ENCODE measurements at places on chromosomes 12 and 14.

DNA sequence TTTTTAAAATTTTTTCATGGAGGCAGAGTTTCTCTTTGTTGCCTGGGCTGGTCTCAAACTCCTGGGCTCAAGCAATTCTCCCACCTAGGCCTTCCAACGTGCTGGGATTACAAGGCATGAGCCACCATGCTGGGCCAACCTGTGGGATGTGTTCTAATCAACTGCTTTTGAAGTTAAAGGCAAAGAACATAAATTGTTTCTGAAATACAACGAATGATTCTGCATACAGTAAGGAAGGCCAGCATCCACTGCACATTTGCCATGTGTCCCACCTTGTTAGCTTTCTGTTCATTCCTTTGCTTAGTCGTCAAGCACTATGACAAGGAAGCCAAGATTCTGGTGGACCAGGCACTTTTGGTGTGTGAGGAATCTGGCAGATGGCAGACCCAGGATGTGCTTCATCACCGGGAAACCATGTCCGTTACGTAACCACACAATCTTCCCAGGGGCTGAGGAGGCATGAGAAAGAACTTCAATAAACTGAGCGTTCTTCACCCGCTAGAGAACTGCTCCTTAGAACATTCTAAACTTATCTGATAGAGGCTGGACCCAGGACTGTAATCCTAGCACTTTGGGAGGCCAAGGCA lies 24.5 kb downstream of the MOK start:
- no peak for DNase-seq

DNA sequence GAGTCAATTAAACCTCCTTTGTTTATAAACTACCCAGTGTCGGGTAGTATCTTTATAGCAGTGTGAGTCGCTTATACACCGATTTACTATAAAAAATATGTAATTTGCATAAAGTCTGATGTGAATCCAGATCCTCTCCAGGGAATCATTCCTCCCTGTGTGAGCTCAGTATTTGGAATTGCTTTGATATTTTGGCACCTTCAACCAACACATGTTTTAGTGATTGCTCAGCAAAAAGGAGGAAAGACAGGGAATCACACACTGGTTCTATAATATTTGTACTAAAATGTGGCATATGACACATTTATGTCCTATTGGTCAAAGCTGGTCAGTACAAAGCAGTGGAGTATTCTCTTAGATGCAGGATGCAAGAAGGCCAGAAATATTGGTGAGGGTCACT lies 703.9 kb upstream of the ATXN7L3B start:
- no peak for DNase-seq

GRCh38 chr12:44227616-44228015 lies 391.7 kb downstream of the TMEM117 start:
- no peak for DNase-seq

GRCh38 chr14:96578619-96579018 lies 76.4 kb downstream of the PAPOLA start:
- no peak for DNase-seq

- no peak for DNase-seq
Measured at GRCh38 chr12:20364501-20364900, 3.8 kb upstream of the PDE3A start.

DNA sequence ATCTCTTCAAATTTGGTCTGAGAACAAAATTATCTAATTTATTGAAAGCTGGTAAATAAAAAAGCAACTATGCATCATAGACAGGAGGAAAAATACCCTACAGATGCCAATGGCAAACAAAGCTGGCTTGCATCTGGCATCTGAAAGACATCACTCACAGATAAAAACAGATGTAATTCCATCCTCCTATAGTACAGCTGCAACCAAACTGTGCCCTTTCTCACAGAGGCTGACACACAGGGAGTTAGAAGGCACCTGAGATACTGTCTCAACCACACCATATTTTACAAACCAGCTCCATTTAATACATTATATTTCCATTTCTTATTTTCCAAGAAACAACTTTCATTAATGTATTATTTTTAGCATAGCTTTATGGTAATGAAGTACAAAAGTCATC lies 39.4 kb downstream of the DUSP16 start:
- DNase-seq = no peak

- no peak for DNase-seq
Measured at GRCh38 chr12:132321321-132322118, 7.9 kb downstream of the GALNT9 start.

- DNase-seq = no peak
Measured at GRCh38 chr12:1820191-1820895, at the start of gene LRTM2. Gene LRTM2 (plus strand): TSS chr12:1820565. CDS start chr12:1828149, 7,584 bp downstream.

- no peak for DNase-seq
Measured at GRCh38 chr14:97120611-97121031, 323.4 kb downstream of the VRK1 start.

- no peak for DNase-seq
Measured at GRCh38 chr14:68399971-68400370, 392.9 kb downstream of the ZFP36L1 start.

DNA sequence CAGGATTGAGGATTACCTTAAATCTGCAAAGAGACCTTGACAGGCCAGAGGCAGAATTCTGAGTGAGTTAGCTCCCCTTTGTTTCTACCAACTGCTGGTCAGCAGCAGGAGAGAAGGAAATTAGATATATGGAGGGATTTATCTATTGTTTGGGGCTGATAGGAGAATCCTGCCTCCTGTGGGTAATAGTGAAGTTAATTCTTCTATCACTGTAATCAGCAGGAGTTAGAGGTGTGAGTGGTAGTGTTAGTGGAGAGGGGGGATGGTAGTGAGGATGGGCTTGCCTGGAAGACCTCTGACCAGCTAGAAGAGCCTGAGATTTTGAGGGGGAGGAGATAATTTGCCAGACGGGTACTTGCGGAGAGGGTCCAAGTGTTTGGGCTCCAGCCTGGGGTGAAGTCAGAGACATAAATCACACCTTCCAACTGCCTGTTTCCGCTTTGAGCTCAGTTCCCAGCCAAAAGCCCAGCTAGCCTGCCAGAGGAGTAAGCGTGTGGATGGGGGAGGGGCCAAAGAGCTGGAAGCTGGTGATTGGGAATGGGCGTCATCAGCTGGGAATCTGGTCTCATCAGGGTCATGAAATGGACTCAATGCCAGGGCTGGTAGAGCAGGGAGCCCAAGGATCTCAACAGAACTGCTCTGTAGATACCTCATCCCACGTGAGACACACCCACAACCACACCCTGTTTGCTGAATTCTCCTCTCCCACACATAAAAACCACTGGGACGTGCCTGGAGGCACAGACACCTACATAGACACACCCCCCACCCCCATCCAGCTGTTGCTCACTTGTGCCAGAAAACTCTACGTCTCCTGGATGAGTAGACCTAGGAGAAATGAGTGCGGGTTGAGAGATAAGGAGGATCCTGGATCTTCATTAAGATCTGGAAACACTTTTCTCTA lies 13.1 kb upstream of the ITGA5 start:
- DNase-seq = no peak

GRCh38 chr12:77047341-77048109 lies 17.8 kb downstream of the E2F7 start:
- no peak for DNase-seq

DNA sequence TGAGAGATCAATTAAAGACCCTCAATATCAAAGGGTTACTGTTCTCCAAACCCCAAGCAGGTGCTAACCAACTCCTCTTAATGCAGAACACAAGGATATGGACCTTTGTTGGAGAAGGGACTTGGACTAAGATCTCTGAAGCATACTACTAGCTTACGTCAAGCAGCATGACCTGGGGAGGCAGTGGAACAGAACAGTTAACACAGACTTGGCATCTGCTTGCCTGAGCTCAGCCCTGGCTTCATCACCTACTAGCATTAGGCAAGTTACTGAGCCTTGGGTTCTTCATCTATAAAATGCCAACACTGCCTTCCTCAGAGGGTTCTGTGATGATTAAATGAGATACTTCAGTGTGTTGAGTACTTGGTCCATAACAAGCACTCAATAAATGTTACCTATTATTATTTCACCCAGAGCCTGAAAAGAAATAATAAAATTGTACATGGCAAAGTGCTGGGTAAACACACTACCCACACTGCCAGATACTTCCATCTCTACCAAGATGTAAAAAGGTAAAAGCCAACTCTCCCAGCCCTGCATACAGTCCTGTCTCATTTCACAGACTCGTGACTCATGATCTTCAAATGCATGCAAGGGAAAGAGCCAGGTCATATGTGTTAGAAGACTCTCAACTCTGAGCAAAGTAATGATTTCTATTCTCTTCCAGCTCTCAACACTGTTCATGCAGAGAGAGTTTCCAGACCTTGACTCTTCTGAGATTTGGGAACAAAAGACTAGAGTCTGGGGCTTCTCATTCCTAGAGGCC lies 39.7 kb downstream of the FMNL3 start:
- no peak for DNase-seq

- no peak for DNase-seq
Measured at GRCh38 chr14:49014476-49014875, 571.7 kb downstream of the RPS29 start.

GRCh38 chr14:55349565-55349964 lies 62.1 kb downstream of the ATG14 start:
- no peak for DNase-seq

- no peak for DNase-seq
Measured at GRCh38 chr14:90661866-90662265, 154.4 kb downstream of the TTC7B start.

DNA sequence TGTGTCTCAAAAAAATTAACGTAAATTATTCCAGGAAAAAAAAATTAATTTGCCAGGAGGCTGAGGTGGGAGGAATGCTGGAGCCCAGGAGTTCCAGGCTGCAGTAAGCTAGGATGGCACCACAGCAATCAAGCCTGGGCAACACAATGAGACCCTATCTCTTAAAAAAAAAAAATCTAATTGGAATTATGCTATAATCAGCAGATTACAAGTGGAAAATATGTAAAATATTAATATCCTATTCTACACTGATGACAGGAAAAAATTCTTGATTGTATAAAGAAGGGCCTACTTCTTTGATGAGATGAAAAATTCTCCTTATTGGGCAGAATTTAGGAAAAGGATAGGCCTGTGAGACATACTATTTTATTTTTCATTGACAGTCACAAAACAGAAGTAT lies 114.0 kb downstream of the RALGAPA1 start:
- no peak for DNase-seq

DNA sequence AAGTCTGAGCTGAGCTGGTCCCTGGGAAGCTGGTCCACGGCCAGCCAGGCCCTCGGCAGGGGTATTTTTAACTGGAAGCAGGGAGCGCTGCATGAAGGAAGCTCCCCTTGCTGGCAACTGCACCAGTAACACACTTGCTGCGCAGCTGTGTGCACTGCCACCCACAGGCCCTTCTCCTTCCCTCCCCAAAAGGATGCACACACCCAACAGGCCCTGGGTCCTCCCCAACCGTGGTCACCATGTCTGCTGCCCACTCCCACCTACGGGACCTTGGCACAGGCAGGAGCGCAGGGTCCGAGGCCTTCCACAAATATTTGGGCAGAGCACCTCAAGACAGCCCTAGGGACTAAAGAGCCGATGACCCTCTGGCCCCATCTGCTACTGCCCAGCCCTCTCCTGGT lies 157.0 kb upstream of the PRMT8 start:
- DNase-seq = no peak

Measured in T47D (cell line).